Stimulated activated CD8-positive, alpha-beta memory T cell treated with anti-CD3 and anti-CD28 coated beads, Interleukin-4, amount 100 ng/mL, for 1 hour (primary cell): ENCODE measurements at places on chromosomes 3 and 15.

DNA sequence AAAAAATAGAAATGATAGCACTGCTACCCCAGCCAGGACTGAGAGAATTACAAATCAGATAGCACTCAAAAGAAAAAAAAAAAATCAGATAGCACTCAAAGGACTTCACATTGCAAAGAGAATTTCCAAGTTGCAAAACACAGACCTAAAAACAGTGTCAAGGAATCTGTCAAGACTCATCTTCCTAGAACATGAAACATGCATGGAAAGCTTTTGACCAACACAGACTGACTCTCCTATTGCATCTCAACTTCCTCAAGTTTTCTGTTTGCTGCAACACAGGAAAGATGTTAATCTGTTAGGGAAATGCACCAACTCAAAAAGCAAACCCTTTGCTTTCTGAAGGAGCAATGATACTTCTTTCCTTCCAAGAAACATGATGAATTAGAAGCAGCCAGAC, 42.3 kb downstream of the RAB27A start:
- DNase-seq = no peak

- DNase-seq = no peak
Observed at GRCh38 chr3:134453631-134454030, 32.2 kb downstream of the ANAPC13 start.

DNA sequence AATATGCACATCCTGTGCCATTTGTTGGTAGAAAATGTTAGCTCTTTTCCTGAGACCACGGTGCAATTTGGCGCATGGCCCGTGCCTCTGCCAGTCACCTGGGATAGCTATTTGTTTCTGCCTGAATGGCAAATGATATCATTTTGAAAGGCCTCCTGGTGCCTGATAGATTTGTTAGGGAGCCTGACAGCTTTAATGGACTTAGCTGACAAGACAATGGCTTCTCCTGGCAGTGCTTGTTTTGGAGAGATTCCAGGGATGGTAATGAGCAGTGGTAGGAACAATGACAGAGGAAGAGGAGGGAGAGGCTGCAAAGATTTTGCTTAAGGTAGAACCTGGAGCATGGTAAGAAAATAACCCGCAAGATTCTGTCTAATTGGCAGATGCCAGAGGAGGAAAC, 268.5 kb downstream of the CLSTN2 start:
- DNase-seq = no peak

GRCh38 chr15:56977232-56977631, 58.8 kb downstream of the TCF12 start:
- no peak for DNase-seq

DNA sequence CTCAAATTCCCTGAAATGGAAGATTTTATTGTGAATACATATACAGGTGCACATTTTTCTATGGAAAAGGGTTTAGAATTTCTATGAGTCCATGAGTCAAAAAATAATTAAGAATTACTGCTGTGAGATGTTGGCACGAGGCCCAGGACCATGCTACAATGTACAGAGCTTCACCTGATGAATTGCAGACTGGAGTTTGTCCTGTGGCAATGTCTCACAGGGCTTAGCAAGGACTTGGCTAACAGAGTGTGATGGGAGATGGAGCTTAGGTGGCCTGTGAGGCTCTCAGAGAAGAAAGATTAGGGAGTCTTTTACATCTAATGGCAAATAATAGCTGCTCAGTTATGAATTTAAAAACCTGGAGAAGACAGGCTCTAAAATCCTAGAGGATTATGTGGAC, 219.5 kb upstream of the CBLB start:
- no peak for DNase-seq

- DNase-seq = no peak
Observed at GRCh38 chr15:99440551-99441443, 125.0 kb upstream of the MEF2A start.

GRCh38 chr3:193391902-193392301, 13.3 kb upstream of the ATP13A5 start:
- no peak for DNase-seq

- DNase-seq = no peak
Observed at GRCh38 chr3:158368271-158368670, 202.7 kb upstream of the MLF1 start.

DNA sequence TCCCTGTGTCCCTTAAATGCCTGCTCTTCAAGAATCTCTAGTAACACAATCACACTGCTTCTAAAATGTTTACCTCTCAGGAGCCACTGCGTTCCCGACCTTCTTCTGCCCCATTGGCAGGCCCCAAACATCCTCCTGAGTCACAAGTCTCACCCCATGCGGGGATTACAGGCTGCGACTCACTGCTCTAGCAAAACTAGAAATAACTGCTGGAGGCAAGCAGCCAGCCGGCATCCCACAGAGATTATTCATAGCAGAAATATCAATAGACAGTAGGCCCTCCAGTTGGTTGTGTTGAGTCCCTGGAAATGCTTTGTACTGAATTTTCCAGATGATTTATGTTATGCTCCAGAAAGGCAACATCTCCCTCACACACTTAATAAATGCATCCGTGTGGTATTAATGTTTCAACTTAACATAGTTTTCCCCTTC, 64.8 kb downstream of the RFTN1 start:
- no peak for DNase-seq

DNA sequence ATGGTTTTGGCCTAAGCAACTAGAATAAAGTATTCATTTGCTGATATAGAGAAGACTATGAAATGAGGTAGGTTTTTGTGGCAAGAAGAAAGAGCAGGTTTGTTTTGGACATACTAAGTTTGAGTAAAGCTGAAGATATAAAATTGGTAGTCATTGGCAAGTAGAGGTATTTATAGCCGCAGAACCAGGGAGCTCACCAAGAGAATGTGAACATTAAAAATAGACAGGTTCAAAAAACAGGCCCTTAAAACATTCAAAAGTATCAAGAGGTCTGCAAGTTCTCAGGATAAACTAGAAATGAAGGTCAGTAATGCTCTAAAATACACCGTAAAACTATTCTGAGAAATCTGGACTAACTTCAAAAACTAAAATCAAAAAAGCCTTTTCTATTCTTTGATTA, 240.7 kb downstream of the SCAPER start:
- DNase-seq = no peak

DNA sequence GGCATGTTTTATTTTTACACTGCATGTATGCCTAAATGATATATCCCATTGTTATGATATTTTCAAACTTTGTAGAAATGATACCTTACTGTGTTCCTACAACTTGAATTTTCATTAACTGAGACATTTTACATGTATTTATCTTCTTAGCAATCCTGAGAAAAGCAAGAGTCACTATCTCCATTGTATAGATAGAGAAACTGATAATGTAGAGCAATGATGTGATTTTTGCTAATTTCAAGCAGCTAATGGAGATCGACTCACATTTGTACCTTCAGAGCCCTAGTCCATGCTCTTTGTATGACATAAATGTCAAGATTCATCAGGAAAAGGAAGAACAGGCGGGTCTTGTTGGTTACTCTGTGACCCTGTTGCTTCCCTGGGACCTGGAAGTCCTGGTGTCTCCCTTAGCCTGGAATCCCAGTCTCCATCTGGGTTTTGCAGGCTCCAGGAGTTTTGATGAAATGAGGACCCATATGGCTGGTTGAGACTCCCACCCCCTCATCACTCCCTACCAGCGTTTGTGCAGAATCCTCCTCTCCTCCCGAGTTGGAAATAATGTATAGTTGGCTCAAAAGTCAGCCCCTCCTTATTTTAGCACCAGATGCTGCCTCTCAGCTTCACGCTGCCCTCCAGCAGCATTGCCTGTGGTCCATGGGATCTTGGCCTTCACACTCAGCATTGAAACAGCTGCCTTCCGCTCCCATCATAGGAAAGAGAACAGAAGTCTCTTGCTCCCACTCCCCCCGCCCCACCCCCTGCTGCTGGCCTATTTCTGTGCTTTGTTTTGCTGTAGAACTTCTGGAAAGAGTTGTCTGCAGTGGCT, 67.1 kb downstream of the APBA2 start:
- DNase-seq = no peak

DNA sequence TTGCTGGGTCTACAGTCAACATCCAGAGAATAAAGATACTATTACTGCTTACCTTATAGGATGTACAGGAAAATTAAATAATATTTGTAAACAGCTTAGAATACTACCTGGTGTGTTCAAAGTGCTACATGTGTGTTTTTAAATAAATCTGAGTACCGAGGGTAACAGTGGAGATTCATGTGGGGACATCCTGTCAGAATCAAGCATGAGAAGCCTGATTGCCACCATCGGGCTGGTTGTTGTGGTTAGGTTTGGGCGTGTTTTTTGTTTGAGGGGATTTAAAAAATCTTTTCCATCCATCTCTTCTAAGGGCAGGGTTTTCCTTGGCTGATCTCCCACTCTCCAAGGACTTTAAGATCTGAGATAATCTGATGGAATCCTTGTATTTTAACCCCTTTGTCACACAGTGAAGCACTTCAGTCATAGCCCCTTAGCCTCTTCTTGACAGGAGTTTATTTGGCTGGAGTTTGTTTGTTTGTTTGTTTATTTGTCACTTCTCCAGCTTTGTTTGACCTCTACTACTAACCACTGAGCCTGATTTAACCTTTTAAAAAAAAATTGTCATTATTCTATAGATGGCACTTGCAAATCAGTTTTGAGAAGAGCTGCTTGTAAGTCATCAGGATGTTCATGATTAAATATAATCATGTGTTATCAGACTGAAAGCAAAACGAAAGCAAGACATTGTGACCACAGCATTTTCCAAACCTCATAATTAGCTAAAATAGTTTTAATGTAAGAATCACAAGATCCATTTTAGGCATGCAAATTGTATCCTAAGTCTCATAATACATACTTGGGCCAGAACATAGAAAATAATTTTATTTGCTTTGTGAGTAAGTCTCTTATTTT, 72.8 kb upstream of the RARB start:
- no peak for DNase-seq

GRCh38 chr3:85090495-85090894, 131.7 kb downstream of the CADM2 start:
- DNase-seq = no peak

GRCh38 chr15:52789008-52789600, 1.0 kb downstream of the ONECUT1 start:
- no peak for DNase-seq

GRCh38 chr15:89910891-89911626, 1.7 kb downstream of the ARPIN start:
- DNase-seq = no peak

- DNase-seq = no peak
Observed at GRCh38 chr3:160473221-160473620, 23.6 kb upstream of the TRIM59 start.
